ENCODE measurements at places on chromosomes 3 and 15. TPM values are rescaled to one million over a fixed set of nuclear protein-coding genes. Genes with fewer than 3 reads are reported as not detected.

DNA sequence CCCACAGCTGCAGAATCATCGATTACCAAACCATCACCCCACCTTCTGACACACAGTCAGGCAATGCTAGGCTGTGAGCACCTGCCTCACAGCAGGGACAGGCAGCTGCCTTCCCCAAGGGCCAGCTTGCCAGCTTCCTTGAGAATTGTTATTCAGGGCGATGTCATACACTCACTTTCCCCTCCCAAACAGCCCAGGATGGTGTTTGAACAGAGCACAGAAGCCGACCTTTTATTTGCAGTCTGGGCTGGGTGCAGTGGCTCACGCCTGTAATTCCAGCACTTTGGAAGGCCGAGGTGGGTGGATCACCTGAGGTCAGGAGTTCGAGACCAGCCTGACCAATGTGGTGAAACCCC lies 84.5 kb upstream of the HERC1 start:
- no peak for DNase-seq

GRCh38 chr15:59723687-59724346 lies 34.7 kb upstream of the BNIP2 start:
- no peak for DNase-seq

- DNase-seq = no peak
These were observed 184.3 kb downstream of the AKAP13 start for GRCh38 chr15:85564686-85565085.

DNA sequence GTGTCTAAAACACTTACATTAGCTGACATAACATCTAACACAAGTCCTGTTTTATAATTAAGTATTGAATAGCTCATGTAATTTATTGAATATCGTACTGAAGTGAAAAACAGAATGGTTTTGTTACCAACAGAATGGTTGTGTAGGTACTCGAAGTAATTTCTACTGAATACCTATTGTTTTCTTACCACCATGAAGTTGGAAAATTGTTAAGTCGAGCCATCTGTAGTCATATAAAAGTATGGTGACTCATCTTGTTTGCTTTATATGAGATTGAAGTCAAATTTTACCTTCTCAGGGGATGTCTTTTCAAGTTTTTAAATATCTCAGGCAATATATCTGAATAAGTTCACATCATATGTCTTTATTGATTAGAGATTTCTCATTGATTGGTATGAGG lies 37.6 kb downstream of the PIAS1 start:
- no peak for DNase-seq

DNA sequence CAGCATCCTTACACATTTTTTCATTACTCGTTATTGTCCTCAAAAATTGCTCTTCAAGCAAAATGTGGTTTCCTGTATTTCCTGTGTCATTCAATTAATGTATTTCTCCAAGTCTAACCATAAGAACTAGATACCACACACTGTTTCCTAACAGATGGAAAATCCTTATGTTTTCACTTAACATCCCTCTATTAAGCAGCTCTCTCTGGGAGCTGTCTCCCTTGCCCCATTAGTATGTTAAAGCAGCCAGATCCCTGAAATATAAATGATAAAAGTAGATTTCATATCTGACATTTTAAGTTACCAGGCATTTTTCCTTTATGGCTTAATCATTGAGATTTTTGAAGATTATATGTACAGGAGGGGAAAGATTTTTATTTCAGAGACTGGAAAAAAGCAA lies 15.9 kb downstream of the PFN2 start:
- DNase-seq = no peak

DNA sequence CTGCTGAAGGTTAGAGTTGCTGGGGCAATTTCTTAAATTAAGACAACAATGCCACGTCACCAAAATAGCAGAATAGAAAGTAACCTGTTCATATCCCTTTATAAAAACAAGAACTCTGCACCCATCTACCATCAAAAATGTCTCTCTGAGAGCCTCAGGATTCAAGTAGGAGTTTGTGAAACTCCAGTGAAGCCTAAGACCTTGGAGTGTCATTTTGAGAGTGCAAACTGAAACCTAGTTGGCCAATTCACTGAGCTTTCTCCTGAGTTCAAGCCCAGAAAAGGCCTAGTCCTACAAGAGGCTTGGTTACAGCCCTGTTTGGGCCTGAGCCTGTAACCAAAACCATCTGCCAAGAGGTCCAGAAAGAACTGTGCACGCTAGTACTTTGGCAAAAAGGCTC lies 335.1 kb downstream of the EFHB start:
- DNase-seq = no peak

DNA sequence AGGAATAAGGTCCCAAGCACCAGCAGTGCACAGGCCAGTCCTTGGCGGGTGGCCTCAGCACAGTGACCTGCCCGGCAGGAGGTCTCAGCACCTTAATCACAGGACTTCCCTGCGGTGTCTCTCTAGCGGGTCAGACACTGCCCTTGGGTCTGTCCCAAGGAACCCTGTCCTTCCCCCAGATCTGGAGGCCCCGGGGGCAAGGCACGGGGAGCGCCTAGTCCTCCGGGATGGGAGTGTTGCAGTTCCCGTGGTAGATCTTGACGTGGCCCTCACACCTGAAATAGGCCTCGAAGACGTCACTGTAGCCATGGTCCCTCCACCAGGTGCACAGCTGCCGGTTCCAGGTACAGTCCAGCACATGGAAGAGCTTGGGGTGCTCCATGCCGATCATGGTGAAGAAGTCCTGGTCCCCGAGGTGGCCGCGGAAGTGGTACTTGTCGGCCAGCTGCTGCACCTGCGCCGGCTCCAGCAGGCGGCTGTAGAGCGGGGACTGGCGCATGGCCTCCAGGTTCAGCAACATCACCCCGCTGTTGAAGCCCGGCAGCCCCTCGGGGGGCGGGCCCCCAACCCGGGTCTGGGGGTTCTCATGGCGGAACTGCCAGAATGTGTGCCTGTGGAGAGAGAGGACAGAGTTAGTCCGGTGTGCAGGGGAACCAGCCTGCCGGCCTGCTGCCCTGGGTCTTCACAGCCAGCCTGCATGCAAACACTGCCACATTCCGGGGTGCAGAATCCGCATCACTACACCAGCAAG lies 201.3 kb downstream of the XXYLT1 start:
- no peak for DNase-seq

DNA sequence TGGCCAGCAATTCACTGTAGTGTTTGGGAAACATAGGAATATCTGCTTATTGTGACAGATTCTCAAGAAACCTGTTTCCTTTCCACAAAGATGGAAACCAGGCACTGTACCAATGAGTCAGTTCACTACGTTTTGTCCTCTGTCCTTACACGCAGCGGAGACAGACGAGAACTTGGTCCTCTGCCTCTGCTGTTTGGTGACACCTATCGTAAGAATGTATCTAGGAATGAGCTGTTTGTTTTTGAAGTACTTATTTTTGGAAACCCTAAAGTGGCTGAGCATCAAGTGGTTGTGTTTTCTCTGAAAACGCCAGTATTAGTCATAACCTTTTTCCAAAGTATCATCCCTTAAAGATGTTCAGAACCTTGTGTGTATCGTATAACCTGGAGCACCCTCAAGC lies 93.0 kb downstream of the PGPEP1L start:
- no peak for DNase-seq

- peak; percentile 56 for DNase-seq
These were observed 2.7 kb downstream of the LINGO1 start for GRCh38 chr15:77630056-77630455.

- DNase-seq = no peak
These were observed 260.5 kb upstream of the IGF1R start for GRCh38 chr15:98387866-98388265.

GRCh38 chr3:112751564-112752512 lies 94.8 kb downstream of the CD200R1L start:
- no peak for DNase-seq

GRCh38 chr15:31261266-31262142 lies 65.1 kb upstream of the KLF13 start:
- DNase-seq = peak; percentile 7

DNA sequence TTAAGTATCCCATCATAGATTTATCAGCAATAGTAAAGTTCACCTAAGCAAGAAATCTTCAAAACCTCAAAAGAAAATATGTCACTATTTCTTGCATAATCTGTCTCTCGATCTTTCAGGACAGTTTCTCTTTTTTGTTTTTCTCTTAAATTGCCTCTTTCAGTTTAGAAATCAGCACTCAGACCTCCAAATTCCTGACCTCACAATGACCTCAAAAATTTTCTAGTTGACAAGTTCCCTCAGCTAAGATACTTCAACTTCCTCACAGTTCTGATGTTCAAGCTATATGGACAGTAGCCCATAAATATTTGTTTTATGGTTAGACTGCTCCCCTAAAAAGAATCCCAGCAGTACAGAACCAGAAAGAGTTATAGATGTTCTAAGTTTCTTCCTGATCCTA lies 24.1 kb downstream of the SLC24A5 start:
- no peak for DNase-seq

GRCh38 chr15:90701048-90701447 lies 16.1 kb upstream of the BLM start:
- DNase-seq = no peak

GRCh38 chr3:158403013-158403412 lies 168.0 kb upstream of the MLF1 start:
- DNase-seq = no peak

DNA sequence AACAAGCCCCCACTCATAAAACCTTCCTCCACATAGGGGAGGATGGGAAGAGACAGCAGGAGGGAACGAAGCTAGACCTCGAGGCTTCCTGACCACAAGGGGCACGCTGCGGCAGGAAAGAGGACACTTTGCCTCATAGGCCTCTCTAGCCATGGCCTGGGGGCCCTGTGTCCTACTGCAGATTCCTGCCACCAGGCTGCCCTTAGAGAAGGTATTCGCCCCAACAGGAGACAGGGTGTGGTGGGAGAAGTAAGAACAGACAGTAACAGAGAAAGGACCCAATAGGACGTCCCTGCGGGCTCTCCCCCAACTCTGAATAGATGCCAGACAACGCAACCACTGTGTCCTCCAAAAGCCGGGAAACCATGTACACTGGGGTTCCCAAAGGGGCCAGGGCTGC lies 36.8 kb downstream of the ADCY5 start:
- no peak for DNase-seq

DNA sequence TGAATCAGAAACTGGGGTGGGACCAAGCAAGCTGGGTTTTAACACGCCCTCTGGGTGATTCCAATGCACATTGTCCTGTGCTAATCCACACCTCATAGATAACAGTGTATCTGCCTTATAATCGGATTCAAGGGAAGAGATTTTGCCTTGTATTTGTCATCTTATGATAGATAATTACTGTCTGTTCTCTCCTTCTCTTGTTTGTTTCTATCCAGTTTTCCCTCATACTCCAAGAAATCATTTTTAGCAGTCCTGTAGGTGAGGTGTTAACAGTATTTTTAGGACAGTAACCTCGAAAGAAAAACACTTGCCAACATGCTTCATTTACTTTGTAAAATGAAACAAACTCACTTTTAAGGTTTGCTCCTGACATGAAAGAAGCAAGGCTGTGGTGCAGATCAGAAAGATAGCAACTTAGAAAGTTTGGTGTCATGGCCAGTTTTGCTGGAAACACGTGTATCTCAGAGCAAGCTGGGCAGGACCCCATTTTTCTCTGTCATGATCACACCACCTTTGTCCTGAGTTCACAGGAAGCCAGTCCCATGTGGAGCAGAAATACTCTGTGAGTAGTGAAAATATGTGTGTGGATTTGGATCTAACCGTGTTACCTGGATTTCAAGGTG lies 72.6 kb downstream of the TRAK1 start:
- no peak for DNase-seq

- DNase-seq = peak; percentile 90
These were observed 829 bp upstream of the SKIL start for GRCh38 chr3:170356596-170357175.

- no peak for DNase-seq
These were observed 83.3 kb downstream of the SCN11A start for GRCh38 chr3:38968403-38968802.

GRCh38 chr3:47525617-47526016 lies 12.1 kb upstream of the ELP6 start:
- DNase-seq = no peak

DNA sequence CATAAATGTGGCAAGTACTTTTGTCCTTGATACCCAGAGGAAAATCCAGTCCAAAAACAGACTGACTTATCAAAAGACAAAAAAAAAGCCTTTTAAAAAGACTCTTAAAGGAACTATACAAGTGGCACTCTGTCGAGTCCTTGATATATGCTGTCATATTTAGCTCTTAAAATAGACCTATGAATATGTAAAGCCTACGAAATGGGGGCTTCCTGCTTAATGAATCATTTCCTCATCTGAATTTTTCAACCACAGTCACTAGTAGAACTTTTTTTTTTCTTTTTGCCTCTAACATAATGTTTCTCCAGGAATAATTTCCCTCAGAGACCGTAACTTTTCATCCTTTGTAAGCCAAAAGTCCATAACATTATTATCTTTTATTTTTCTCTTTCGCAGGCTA lies 95.8 kb downstream of the P3H2 start:
- no peak for DNase-seq

DNA sequence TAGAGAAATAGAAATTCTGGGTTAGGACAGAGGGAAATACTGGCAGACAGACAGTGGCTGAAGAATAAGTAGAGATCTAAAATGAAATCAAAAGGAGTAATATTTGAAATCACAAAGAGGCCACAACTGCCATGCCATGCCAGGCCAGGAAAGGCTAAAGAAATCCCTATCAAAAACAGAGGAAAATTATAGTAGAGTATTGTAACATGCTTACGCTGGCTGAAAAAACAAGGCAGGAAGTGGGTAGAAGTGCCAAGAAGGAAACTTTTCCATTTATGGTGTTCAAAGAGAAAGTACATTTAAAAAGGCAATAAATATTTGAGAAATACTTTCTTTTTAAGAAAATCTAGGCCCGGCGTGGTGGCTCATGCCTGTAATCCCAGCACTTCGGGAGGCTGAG lies 415.7 kb downstream of the PLCL2 start:
- no peak for DNase-seq

GRCh38 chr3:13079051-13079450 lies 5.8 kb upstream of the IQSEC1 start:
- no peak for DNase-seq

DNA sequence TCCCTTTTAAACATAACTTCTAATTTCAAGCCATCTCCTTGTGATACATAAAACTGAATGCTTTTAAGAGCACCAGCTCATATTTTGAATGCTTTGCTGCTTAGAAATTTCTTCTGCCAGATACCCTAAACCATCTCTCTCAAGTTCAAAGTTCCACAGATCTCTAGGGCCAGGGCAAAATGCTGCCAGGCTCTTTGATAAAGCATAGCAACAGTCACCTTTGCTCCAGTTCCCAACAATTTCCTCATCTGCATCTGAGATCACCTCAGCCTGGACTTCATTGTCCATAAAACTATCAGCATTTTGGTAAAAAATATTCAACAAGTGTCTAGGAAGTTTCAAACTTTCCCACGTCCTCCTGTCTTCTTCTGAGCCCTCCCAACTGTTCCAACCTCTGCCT lies 17.5 kb downstream of the OSTN start:
- DNase-seq = no peak

Gene ADAMTS7
- total RNA-seq = 3.1 TPM

Gene DAZL
- total RNA-seq = not detected

Gene PPP2R3A
- 71.9 TPM for total RNA-seq

Gene GOLGA8G
- total RNA-seq = not detected

Gene LRRC31
- 0.76 TPM for total RNA-seq

Gene PXYLP1
- 11.9 TPM for total RNA-seq

Gene POLR2H
- total RNA-seq = 82.0 TPM

Gene TUSC7
- not detected for total RNA-seq

Gene RBP2
- not detected for total RNA-seq

Gene PRR20G
- not detected for total RNA-seq
